ENCODE measurements at places on chromosomes 12 and 14.

DNA sequence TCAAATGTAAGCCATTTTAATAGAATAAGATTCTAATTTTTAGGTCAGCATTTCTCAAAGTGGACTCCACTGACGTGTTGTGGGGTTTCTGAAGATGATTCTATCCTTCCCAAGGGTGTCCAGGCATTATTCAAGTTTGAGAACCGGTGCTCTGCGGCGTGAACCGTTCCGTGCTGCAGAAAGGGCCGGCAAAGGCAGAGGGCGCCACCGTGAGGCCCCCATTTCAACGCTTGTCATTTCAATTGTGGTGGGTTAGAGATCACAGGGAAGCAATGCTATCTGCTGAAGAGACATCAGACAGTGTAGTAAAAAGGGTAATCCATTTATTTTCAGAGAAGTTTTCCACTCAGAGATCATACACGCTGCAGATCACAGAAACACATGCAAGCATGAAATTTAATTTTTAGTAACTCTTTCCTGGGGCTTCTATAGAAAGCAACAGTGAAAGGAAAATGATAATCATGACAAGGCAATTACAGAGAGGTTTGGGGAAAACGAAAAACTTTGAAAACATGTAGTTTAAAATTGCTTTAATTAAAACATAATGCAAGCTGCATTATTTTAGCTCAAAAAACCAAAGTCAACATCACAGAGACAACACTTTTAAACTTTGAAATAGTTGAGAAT lies 201.7 kb downstream of the EXOC5 start:
- DNase-seq = peak; percentile 49

- DNase-seq = peak; percentile 41
Measured at GRCh38 chr12:6928022-6928702, 403 bp downstream of the ATN1 start.

- DNase-seq = no peak
Measured at GRCh38 chr14:96929950-96930349, 132.8 kb downstream of the VRK1 start.

- DNase-seq = no peak
Measured at GRCh38 chr14:75158843-75159614, 17.4 kb downstream of the TMED10 start.

GRCh38 chr12:41605545-41606305 lies 417.6 kb downstream of the PDZRN4 start:
- no peak for DNase-seq

- DNase-seq = no peak
Measured at GRCh38 chr14:104286496-104286895, 148.1 kb downstream of the KIF26A start.

GRCh38 chr12:25384038-25384892 lies 133.5 kb upstream of the KRAS start:
- no peak for DNase-seq

DNA sequence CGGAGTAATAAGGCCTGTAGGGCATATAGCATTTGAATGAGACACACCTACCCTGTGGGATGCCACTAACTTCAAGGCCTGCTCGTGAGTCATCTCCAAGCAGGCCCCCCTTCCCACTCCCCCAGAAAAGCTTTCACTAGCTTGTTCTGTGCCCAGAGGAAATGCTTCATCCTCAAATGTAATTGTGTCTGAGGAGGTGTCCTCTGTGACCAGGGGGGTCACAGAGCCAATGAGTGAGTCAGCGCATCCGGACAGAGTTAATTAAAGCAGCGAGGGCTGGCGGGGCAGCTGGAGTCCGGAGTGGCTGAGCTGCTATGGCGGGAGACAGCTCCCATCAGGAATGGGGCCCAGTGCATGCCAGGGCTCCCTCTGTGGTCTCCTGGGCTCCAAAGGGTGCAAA lies 27.0 kb upstream of the ESRRB start:
- no peak for DNase-seq

GRCh38 chr12:62933602-62934238 lies 1.2 kb downstream of the PPM1H start:
- DNase-seq = no peak

DNA sequence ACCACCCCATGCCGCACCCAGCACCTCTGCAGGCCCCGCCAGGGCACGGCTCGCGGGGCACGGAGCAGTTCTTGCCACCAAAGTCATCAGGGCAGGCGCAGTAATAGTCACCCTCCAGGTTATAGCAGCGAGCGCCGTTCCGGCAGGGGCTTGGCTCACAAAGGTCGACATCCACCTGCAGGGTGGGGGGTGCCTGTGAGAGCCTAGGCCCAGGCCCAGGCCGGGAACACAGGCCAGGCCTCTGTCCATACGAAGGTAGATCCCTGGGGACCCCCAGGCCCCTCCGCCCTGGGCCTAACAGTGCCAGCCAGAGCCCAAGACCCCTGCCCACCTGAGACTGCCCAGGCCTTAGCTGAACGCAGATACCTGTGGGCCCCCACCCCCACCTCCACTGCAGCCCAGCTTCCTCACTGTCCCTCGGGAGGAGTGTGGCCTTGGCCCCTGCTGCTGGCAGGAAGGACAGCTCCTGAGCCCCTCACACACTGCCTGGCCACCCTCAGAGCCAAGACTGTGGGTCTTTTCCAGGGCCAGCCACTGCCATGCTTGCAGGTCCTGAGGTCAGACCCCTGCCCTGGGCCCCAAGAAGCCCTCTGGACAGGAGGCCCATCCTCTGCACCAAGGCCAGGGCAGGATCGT lies 19.3 kb downstream of the JAG2 start:
- peak; percentile 14 for DNase-seq

DNA sequence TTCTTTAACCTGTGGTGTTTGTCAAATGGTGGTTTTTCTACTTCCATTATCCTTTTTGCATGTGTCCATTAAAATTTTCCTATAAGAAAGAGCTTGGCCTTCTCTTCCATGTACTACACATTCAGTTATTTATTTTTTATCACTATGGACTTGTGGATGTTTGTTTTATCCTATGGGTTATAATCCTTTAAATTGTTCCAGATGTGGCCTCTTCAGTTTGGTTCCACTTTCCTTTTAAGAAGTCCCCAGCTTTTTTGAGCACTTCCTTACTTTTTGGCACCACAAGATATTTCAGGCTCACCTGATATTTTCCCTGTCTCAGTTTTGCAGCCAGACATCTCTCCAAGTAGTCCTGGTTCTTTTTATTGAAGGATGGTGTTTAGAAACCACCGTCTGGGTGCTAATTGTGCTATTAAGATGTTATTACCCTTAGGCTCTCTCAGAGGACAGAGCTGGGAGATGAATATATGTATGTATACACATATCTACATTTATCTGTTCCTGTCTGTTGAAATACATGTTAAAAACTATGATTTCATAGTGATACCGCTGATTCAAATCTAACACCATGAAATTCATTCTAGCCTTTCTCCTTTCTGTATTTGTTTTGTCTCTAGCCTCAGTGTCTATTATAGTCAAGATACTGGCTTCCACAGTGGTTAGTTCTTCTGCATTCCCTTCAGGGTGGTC lies 408.5 kb upstream of the RGS6 start:
- no peak for DNase-seq

DNA sequence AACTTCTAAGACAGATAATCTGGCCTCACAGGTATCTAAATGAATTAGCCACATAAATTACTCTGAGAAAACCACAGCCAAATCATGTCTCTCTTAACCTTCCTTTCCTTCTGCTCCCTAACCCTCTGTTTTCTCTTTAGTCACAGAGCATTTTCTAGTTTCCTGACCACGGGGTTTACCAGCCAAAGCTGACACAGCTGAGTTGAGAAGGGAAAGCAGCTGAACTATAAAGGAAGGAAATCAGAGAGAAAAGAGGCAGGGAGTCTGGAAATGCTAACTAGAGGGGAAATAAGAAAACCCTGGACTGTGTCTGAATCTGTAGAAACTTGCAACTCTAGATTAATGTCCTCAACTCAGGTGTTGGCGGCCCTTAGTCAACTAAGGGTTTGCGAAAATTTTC lies 24.4 kb downstream of the ANKS1B start:
- DNase-seq = no peak

DNA sequence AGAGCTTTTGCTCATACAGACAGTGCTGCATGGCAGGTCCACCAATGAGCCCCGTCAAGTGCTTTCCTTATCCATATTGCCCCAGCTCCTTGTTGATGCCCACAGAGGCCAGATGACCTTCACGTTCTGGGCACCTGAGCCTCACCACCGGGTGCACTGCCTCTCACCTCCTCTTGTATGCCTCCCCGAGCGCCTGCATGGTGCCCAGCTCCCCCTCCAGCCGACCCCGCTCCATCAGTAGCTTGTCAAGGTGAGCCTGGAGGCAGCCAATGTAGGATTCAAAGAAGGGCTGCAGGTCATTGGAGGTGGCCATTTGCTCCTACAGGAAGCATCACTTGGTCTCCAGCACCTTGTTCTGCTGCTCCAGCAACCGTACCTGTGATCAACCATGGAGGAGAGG lies 31.8 kb upstream of the KRT77 start:
- DNase-seq = no peak

GRCh38 chr12:75702477-75703093 lies 191.2 kb upstream of the KRR1 start:
- no peak for DNase-seq

DNA sequence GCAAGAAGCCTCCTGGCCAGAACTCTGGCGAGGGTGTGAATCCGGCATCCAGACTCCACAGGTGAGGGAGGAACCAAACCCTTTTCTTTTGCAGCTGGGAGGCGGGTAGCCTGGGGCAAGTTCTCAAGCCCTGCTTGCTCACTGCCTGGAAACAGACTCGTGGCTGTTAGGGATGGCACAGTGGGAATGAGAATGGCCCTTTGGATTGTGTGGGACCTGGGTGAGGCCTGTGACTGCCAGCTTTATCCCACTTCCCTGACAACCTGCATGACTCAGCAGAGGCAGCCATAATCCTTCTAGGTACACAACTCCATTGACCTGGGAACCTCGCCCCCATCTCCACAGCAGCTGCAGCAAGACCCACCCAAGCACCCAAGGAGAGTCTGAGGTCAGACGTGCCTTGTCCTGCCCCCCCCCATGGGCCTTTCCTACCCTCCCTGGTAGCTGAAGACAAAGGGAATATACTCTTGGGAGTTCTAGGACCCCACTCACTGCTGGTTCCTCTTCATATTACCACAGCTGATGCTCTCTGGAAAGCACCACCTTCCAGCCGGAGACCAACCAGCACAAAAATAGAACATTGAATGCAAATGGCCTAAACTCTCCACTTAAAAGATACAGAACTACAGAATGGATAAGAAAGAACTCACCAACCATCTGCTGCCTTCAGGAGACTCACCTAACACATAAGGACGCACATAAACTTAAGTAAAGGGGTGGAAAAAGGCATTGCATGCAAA lies 5.1 kb upstream of the GPR33 start:
- DNase-seq = no peak

GRCh38 chr12:68334132-68334531 lies 2.0 kb upstream of the MDM1 start:
- peak; percentile 49 for DNase-seq

DNA sequence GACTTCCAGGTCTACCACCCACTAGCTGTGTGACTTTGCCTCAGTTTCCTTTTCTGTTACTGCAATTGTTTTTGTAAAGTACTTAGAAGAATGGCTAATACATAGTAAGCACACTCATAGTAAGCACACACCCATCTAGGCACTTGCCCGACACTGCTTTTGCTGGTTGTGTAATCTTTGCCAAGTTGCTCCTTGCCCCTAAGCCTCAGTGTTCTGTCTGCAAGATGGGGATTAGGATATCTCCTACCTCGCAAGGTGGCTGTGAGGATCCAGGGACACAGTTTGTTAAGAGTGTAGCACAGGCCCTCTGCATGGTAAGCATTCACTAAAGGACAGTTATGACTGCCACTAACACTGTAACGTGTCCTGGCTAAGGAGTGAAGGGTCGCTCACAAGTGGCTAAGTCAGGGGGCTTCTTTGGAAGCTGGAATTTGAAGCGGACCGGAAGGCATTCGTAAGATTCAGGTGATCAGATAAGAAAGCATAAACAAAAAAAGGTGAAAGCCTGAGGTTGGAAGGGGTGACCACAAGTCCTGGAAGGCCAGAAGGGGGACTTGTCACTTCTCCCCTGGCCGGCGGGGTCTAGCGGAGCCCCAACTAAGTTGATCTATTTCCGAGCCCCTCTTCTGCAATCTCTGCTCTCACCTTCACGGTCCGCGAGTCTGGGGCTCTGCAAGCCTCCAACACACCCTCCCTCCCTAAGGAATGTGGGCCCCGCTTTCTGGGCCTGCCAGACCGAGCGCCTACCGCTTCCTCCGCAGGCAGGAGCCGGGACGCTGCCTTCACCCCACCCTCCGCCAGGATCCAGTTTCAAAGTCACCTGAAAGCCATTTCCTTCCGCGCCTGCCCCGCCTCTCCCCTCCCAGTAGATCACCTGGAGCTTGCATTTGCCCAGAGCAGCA lies 1.5 kb upstream of the PLEKHG3 start:
- DNase-seq = peak; percentile 68

DNA sequence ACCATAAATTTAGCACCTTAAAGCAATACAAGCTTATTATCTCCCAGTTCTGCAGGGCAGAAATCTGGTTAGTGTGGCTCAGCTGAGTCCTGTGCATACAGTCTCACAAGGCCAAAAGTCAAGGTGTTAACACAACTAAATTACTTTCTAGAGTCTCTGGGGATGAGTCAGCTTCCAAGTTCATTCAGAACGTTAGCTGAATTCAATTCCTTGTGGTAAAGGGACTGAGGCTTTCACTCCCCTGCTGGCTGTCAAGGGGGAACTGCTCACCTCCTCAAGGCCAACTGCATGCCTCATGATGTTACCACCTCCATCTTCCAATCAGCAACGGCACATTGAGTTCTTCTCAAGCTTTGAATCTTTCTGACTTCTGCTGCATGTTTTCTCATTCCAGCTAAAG lies 27.6 kb downstream of the EML5 start:
- DNase-seq = no peak

GRCh38 chr12:109910969-109911348 lies 10.9 kb downstream of the TCHP start:
- peak; percentile 43 for DNase-seq

DNA sequence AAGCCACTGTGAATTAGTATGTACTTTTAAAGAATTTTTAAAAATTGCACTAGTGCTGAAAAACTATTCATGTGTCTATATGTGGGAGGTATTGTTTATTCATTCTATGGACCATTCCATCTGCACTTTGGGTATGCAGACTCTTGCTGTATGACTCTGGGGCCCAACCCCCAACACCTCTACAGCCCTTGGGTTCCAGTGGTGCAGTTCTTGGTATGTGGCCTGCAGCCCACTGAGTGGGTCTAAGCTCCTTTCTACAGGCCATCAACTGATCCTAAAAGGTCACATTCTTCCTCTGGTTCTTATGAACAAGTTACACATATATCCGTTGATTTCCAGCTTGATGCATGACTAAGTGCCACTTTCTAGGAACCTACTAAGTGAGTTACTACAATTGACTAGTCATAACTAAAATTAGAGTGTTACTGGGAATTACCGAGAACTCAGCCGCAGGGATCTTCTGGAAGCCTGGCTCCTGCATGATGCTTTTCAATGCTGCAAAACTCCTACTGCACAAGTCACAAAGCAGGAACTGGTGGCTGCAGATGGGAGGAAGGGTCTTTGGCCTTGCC lies 62.4 kb upstream of the MED13L start:
- DNase-seq = no peak

DNA sequence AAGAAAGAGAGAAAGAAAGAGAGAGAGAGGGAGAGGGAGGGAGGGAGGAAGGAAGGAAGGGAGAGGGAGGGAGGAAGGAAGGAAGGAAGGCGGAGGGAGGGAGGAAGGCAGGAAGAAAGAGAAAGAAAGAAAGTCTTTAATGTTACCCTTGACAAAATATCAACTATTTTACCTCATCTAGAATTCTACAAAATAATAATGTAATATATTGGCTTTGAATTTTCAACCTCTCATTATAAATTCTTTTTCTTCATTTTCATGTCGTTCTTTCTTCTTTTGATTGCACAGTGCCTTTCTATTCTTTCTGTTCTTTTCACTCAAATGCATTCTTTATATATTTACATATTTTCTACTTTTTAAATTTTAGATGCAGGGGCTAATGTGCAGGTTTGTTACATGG lies 59.5 kb upstream of the GARIN2 start:
- no peak for DNase-seq

- DNase-seq = no peak
Measured at GRCh38 chr14:65731933-65732506, 319.5 kb downstream of the FUT8 start.
